ENCODE measurements at places on chromosomes 11 and 22. TPM values are rescaled to one million over a fixed set of nuclear protein-coding genes. Genes with fewer than 3 reads are reported as not detected.

DNA sequence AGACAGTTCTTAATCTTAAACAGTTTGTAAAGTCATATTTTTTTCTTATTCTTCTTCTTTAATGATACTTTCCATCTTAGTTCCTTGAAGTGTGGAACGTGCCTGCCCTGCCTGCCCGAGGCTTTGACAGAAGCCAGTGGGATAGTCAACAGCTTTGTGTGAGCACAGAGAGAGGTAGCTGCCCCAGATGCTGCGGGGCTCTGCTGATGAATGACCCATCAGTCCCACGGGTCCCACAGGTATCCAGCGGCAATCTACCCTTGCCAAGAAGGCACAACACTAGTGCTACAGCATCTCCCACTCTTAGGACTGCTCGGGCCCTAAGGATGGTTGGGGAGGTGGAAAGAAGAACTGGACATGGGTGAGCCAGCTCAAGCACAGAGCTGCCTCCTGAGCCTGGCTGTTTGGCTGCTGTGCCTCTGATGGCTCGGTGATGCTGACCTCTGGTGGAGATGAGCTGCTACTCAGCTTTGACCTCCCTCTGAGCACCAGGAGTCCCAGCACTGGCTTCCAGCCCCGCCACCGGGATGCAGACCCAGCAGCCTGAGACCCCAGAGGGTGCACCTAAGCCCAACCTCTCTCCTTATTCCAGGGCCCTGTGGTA is 11.8 kb upstream of the APLNR start:
- peak; percentile 89 for DNase-seq

DNA sequence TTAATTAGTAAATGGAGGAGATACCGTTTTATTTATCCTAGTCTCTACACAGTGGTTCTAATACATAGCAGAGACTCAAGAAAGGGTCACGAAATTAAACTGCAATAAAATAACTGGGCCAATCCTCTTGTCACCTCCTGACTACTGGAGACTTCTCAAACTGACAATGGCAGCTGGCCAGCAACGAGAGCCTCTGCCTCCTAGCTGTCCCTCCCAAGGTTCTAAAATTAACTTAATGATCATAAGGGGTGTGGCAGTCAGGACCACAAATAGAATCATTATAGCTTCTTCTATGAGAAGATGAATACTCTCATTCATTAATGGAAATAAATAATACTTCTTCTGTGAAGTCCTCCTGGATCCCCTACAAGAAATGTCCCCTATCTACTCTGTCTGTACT is 63.8 kb upstream of the APOA1 start:
- DNase-seq = no peak

- DNase-seq = peak; percentile 85
Observed at GRCh38 chr22:36386351-36386899, 1.3 kb downstream of the MYH9 start.

DNA sequence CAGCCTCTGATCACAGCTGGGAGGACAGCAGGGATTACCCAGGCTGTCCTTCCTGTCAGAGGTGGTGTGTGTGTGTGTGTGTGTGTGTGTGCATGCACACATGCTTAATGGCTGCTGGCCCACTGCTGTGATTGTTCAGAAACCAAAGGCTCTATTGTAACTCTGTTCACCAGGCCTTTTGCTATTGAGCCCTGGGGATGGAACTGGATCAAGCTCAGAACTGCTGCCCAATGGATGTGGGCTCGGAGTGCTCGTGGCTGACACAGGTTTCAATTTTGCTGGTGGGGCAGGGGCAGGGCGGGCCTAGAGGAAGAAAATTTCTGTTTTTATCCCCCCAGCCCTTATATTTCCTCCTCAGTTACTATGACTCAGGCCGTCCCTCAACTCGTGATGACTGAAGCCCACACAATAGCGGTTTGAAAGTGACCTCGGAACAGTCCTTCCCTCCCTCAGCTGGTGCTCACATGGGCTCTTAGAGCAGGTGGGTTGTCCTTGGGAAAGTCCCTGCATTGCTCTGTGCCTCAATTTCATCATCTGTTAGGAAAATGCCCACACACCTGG is 359.3 kb downstream of the TENM4 start:
- no peak for DNase-seq

DNA sequence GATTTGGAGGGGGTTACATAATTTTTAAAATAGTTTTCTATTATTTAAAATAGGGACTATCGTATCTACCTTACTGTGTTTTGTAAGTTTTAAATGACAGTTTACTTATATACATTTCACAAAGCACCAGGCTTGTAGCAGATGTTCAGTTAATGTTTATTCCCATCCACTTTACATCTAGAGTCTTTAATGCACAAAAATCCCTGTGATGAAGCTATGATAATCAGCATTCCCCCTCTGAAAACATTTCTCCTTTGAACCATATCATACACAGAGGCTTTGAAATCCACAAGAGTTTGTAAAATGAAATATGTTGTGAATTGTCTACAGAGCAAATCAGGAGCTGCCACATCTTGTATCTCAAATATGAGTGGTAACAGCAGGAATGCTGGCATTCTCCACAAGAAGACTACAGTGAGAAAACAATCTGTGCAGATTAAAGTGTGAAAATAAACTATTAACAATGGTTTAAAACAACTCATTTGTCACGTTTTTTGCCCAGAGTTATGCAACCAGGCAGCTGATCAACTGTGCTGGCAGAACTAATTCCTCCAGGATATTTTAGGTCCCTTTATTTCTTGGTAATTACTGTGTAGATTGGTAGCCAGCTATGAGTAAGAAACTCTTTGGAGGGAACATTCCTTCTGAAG is 699.1 kb upstream of the ARHGAP42 start:
- DNase-seq = no peak

DNA sequence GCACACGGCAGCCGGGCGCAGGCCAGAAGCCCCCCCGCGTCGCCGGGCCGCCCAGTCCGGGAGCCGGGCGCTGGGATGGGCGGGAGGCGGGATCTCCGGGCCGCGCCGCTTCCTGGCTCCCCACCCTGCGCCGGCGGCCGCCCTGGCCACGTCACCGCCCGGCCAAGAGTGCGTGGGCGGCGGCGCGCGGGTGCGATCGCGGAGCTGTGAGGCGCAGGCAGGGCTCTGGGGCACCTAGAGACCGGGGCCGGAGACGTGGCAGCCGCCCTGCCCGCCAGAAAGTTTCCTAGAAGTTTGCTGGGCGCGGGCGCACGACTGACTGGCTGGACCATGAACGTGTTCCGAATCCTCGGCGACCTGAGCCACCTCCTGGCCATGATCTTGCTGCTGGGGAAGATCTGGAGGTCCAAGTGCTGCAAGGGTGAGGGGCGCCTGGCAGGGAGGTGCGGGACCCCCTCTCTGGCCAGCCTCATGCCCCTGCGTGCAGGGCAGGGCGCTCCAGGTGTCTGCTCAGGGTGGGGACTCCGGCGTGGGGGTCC is at the start of gene KDELR3:
Gene KDELR3, plus strand, starts transcription at position 193 of the 539 bp plus-strand sequence. Its CDS starts 138 bp downstream, at position 331.
- peak; percentile 91 for DNase-seq

ATF4 gene
- 565 TPM for total RNA-seq

SHANK3 gene
- 24.2 TPM for total RNA-seq

CCDC88B gene
- total RNA-seq = 9.5 TPM

OR51E2 gene
- 0.23 TPM for total RNA-seq

PGM2L1 gene
- total RNA-seq = 4.1 TPM

All from posterior vena cava (tissue), 2 donors.